ENCODE measurements at places on chromosomes 2 and 18.

DNA sequence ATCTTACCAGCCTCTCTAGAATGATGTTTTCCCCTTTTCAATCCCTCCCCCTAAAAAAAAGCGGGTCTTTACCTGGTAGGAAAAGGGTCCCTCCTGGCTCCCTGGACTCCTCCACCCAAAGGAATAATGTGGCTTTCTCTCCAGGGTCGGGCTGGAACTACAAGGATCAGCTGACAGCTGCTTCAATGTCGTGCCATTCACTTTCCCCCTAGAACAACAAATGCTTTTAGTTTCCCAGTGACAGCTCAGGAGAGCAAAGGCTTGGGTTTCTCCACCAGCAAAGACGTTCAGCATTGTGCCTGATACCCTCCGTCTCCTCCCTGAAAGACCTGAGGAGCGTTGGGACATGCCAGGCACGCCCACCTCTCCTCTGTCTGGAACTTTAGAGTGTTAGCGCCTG is 173.8 kb upstream of the SIX3 start:
- DNase-seq: no peak

GRCh38 chr2:190535586-190535985 is 1.1 kb upstream of the NEMP2 start:
- DNase-seq: peak; percentile 11

DNA sequence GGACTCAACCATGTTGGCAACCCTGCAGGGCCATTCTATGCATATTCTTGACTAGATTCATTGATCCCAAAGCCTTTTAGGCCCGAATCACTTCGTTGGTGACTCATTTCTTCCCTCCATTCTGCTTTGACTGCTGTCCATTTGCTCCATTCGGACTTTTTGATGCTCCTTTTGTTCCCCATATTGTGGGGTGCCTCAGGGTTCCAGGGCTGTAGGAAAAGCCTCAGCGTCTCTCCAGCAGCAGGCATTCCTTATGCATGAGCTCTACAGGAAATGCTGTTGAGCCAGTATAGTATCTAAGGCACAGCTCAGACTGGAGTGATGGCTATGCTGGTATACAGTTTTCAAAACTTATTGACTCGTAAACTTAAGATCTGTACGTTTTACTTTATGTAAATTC is 292.6 kb downstream of the PRKCE start:
- peak; percentile 86 for DNase-seq

DNA sequence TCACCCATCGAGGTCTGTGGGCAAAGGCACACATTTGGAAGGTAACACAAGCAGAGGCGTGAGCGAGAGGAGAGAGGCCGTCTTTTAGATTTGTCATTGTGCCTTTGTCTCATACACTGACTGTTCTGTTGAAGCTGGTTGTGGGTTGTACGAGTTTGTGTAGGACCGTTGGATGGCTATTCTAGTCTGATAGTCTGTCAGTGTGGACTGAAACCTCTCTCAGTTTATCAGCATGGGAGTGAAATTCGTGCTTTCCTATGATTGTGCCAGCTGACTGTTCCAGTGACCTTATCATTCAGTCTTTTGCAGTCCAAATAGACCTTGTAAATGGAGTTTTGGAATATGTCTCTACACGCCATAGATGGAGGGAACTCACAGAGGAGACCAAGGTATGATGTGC is 143.5 kb downstream of the LDLRAD4 start:
- DNase-seq: no peak

DNA sequence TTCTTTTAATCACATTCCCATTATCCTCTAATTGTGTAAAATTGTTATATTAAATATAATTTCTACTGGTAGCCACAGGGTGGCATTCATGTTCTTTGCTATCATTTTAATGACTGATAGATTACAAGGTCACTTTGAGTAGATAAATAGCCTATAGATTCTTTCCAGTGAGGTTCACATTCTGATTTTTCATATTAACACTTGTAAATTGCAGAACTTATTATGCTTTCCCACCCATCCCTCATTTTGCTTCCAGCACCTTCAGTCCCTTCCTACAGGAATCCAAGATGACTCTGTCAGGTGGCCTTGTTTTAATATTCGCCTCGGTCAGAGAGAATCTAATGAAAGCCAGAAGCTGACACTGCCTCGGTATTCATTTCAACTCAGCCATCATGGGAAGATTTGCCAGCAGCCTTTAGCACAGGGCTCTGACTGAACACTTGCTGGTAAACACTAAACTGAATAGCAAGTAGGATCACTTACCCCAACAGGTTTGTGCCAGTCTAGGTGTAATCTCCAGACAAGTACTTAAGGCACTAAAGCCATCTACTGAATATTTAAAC is 101.2 kb upstream of the FSHR start:
- no peak for DNase-seq

- DNase-seq: no peak
Observed at GRCh38 chr2:430291-431040, 142.6 kb upstream of the ALKAL2 start.

DNA sequence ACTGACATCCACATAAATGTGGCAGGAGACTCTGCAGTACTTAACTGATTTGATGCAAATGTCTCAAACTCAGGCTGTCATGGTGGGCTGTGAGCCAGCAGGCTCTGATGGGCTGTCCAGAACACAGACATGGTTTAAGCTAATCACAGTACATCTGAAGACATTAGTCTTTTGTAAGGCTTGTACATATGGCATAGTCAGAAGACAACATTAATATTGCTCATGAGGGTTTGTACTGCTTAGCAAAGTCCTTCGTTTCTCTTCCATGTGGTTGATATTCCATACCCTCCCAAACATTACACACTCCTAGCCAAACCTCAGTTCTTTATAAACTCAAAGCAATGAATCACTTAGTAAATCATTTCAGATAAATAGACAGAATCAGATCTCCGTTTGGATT is 330.6 kb downstream of the RND3 start:
- DNase-seq: no peak

DNA sequence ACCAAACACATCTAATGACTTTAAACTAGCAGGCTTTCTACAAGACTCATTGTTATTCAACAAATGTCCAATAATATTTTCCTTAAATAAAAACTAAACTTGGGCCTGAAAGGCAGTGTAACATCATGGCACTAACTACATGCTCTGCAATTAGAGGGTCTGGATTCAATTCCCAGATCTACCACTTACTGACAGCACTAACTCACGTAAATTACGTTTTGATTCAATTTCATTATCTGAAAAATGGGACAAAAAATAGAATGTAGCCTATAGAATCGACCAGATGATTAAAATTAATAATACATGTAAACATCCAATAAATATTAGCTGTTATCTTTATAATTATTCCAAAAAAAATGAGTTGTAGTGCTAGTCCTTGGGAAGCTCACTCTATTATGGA is 98.0 kb upstream of the DDX18 start:
- no peak for DNase-seq

GRCh38 chr2:70303186-70303585 is 1.3 kb upstream of the FAM136A start:
- no peak for DNase-seq

- DNase-seq: no peak
Observed at GRCh38 chr18:9952633-9953416, 39.0 kb downstream of the VAPA start.

- DNase-seq: peak; percentile 63
Observed at GRCh38 chr2:201950606-201951005, 83.0 kb upstream of the FZD7 start.

- DNase-seq: no peak
Observed at GRCh38 chr2:111702804-111703196, 181.2 kb downstream of the ANAPC1 start.

GRCh38 chr2:32330136-32330535 is 26.7 kb upstream of the BIRC6 start:
- peak; percentile 4 for DNase-seq

DNA sequence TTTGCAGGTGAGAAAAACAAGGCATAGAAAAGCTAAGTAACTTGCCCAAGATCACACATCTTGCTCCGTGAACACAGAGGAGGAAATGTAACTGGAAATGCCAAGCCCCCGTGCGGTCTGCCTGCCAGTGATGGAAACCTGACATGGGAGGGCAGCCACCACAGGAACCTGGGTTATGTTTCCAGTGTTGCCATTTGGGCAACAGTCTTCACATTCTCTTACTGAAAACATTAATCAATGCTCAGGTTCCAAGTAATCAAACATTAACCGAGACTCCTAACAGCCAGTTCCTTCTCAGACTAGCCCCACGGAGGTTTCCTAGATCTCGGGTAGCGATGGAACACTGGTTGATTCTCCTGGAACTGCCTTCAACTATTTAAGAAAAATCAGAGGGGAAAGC is 2.5 kb downstream of the TGFA start:
- DNase-seq: no peak

DNA sequence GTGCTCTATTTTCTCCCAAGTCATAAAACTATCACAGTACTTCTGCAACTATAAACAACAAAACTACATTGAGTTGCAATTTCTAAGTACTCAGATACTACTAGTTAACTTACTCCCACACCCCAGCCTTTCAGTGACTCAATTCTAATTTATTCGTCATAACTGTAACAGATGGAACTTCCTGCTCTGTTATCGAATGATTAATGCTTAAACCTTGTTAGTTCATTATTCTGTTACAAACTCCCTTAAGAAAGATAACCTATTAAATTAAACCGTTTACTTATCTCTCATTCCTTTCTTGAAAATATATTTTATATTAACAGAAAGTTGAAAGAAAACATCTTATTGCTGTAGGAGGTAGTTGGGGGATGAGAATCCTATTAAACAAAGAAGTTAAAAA is 17.0 kb downstream of the TNFAIP6 start:
- DNase-seq: peak; percentile 85

DNA sequence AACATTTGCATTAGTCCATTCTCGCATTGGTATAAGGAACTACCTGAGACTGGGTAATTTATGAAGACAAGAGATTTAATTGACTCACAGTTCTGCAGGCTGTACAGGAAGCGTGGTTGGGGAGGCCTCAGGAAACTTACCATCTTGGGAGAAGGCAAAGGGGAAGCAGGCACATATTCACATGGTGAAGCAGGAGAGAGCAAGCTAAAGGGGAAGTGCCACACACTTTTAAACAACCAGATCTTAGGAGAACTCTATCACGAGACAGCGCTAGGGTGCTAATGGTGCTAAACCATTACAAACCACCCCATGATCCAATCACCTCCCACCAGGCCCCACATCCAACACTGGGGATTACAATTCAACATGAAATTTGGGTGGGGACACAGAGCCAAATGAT is 201.7 kb upstream of the MGAT5 start:
- no peak for DNase-seq

DNA sequence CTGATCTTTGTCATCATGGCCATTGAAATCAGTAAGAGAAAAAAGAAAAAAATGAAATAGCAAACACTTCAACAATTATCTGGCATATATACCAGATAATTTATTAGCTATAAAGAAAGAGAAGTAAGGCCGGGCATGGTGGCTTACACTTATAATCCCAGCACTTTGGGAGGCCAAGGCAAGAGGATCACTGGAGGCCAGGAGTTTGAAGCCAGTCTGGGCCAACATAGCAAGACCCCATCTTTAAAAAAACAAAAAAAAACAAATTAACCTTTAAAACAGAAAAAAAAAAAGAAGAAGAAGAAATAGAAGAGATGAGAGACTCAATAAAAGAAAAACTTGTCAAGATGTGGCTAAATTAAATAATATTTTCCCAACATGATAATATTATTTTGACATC is 61.6 kb upstream of the TGIF1 start:
- DNase-seq: no peak

GRCh38 chr2:89842180-89842908 is 1150.9 kb downstream of the RPIA start:
- no peak for DNase-seq

DNA sequence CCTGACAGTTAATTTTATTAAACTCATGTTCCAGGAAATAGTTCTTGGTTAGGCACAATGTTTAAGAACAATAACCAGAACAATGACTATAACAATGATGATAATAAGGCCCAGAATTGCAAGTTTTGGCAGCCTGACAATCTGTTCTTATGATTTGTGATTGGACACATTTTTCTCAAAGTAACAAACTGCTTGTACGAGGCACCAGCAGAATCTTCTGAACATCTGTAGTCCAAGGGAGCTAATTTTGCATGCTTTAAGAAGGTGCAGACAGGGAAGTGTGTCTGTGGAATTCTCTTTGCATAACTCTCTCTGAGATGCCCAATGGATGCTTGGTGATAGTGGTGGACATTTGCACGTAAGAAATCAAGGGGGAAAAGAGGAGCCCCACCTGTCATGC is 709.3 kb downstream of the SLC4A3 start:
- no peak for DNase-seq

DNA sequence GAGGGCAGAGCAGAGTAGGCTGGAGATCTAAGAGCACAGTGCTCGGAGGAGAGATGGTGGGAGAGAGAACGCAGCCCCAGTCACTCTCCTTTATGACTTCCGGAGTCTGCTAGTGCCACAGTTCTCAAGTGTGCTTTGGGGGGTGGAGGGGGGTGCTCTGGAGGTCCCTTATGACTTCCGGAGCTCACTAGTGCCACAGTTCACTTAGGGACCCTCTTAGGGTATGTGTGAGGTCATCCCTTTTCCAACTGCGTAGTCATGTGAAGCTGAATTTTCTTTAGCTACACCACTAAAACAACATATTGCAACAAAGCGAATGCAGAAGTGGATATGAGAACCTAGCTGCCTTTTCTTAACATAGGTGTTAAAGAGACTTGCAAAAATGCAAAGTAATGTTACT is 153.7 kb upstream of the KCTD1 start:
- no peak for DNase-seq

DNA sequence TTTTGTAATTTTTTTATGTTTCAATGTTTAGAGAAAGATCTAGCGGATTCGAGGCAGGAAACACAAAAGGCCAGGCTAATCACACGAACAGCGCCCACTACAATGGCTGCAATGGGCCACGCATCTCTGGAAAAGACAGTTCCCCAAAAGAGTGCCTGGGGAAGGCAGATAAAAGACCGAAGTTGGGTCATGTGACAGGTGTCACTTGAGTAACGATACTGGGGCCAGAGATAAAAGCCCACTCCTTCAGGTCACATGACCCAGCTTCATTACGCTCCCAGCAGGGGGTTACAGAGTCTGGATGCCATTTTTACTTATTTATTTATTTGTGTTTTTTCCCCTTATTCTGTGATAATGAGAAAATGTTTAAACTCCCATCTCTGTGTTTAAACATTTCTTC is 95.4 kb downstream of the CDK15 start:
- no peak for DNase-seq

DNA sequence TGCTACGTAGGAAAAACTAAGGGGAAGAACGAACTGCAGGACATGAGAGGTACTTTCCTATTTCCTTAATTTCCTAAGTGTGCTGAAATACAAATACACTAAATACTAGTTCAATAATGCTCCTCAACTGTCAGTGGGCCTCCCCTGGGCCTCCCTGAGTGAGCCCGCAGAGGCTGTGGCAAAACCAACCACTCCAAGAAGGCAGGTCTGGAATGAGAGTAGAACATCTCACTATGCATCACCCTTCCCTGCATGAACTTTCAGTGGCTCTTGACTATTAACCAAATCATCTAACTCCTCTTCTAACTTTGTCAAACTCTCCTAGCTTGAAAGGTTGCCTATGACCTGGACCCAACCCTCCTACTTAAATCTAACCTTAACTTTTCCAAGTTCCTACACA is 84.6 kb downstream of the THADA start:
- DNase-seq: no peak

Measured in foreskin fibroblast (primary cell).